ENCODE measurements at places on chromosomes 3 and 15.

GRCh38 chr3:37935290-37935668 is 55.3 kb upstream of the VILL start:
- peak; percentile 62 for DNase-seq

GRCh38 chr3:126476166-126477060 is 722 bp upstream of the ZXDC start:
- no peak for DNase-seq

DNA sequence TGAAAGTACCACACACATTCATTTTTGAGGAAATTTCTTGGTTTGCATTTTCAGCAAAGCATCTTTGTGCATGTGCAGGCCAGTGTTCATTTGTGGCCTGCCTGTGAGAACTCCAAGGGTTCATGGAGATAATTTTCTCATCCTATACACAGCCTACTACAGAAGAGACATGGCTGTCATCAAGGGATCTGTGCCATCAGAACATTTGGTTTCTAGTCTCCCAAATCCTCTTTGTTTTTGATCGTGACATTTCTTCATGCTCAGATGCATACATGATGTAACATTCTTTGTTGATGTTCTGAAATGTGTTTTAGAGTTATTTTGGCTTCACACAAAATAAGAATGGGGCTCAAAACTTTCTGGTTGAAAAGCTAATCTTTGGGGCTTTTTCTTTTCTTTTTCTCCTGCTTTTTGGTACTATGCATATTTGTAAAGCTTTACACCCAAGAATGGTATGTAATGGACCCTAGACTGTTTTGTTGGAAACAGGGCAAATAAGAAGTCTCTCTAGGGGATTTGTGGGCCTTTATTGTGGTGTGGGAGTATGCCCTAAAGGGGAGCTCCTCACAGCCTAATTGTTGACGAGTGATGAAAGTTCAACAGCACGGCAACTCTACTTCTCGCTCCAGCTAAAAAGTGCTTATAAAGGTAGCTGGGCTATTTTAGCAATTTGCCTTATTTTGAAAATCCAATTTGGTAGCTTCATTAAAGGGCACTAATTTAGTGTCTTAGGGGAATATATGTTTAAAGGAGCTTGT is 3.2 kb upstream of the ARPP21 start:
- DNase-seq: no peak

GRCh38 chr15:59339252-59339672 is 33.4 kb downstream of the MYO1E start:
- DNase-seq: no peak

GRCh38 chr15:30953731-30954378 is 37.6 kb downstream of the MTMR10 start:
- DNase-seq: no peak

GRCh38 chr3:198048445-198048844 is 88.4 kb downstream of the LMLN start:
- DNase-seq: no peak

GRCh38 chr3:197912741-197913476 is 37.1 kb upstream of the RPL35A start:
- no peak for DNase-seq

Measured in LoVo (cell line).